ENCODE measurements at places on chromosomes 11 and 22.
A peak's percentile ranks its signal among the peaks of the same experiment; 100 is the strongest.

DNA sequence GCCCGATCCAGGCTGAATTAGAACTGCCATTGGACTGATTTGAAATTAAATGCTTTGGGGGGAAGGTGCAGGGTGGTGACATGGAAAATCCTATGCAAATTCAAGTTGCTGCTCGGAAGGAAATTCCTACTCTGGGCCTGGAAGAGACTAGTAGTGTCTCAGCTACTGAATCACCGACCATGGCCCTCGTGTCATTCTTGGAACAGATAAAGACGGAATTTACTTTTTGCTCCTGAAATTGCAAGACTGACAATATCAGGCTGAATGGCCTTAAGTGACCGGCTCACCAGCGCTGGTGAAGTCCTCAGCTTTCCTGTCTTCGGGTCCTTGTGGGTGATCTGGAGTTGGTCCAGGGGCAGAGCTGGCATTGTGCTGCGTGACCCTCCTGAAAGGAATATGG, 6.1 kb downstream of the ASCC2 start:
- no peak for DNase-seq

DNA sequence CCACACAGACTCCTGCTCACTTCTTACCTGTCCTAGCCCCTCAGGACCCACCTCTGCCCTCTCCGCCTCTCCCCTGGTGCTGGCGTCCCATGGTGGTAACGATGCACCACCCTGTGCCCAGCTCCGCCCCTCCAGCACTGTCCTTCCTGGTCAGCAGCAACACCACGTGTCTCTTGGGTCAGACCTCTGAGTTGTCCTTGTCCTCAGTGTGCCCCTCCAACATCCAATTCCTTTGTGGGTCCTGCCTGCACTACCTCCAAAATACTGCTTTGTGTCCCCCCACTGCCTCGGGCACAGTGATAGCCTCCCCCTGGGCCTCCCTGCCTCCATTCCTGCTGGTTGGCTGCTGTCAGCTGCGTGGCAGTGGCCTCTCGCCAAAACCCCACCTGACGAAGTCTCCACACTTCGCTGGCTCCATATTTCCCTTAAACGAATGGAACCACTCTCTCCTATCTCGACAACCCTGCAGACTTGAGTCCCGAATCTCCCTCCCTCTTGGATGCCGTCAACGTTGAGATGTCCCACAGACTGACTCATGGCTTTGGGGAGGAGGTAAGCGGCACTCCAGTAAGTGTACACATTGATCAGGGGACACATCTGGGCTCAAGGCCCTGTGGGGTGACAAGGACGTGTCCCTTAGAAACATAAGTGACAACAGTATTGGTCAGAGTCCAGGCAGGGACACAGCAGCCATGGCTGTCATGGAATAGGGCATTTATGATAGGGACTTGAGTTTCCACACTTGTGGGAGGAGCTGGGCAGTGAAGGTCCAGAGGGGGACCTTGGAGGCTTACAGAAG, 42.8 kb downstream of the SHISAL1 start:
- no peak for DNase-seq

GRCh38 chr22:32957200-32957803, 100.9 kb downstream of the SYN3 start:
- no peak for DNase-seq

DNA sequence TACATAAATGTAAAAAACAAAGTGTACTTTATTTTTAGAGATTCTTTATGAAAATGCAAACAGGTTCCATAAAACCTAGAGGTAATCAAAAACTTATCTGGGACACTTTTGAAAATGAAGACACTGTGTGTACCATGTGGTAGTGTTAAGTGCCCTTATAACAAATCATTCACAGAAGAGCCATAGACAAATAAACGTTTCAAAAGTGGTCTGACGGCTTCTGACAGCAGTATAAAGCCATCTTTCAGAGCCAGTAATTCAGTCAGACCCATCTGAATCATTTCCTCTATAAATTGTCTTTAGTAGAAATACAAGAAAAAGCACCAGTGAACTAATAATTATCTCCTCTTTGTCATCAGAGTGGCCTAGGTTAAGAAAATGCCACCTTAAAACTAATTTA, 100.0 kb downstream of the PAX6 start:
- DNase-seq = peak; percentile 10

- no peak for DNase-seq
These were observed 3.3 kb upstream of the JAML start for GRCh38 chr11:118227865-118228785.

- no peak for DNase-seq
These were observed 922.1 kb downstream of the OPCML start for GRCh38 chr11:132610216-132610615.

- DNase-seq = no peak
These were observed 305.5 kb upstream of the ISX start for GRCh38 chr22:34760276-34761008.

GRCh38 chr11:2445746-2446551, 1.1 kb downstream of the KCNQ1 start:
- no peak for DNase-seq

DNA sequence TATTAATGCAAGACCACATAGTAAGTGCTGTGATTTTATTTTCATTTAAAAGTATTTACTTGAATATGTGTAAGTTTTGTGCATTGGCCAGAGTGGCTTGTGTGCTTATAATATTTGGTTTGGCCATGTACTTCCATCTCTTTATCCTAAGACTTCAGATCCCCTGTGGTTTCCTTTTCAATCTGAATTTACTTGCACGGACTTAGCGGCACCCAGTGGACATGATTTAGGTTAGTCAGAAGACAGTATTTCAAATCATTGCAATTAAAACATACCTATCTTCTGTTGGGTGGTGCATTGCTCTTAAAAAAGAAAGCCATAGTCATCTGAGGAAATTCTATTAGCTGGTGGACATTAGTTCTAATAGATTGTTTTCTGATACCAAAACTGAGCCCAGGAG, 30.7 kb downstream of the PIWIL4 start:
- DNase-seq = no peak

DNA sequence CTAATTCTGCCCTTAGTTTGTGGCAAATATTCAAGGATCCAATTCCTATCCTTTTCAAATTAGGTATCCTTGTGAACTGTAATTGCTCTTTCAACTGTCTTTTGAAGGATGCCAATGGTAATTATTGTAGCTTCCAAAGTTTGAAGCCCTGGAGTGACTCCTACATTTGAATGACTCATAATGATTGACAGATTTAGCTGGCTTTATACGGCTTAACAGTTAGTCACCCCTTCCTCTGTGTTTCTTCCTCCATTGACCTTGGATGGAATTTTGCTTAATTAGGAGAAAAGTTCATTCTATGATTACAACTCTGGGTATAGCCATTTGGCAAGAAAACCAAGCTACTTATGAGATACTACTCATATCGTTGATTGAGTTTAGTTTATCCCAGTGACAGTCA, 639.3 kb upstream of the KIRREL3 start:
- DNase-seq = no peak

GRCh38 chr22:39178206-39179111, 26.0 kb upstream of the CBX7 start:
- DNase-seq = no peak

DNA sequence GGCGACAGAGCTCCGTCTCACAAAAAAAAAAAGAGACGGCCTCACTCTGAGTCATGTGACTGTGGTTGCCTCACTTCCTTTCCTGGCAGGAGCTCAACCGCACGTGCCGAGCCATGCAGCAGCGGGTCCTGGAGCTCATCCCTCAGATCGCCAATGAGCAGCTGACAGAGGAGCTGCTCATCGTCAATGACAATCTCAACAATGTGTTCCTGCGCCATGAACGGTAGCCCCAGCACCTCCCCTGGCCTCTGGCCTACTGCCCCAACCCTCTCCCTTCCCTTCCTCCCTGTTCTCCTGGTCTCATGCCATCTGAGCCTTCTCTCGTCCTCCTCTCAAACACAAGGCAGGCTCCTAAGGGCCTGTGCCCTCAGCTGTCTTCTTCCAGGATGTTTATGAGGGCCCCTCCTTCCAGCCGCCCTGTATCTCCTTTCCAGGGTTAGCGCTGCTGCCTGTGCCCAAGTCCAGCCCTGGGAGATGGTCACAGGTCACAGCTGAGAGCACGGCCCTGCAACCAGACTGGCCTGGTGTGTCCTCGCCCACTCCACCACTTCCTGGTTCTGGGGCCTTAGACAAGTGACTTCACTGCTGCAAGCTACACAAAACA, 30.7 kb downstream of the TOM1 start:
- DNase-seq = no peak

- peak; percentile 43 for DNase-seq
These were observed 605 bp upstream of the COPB1 start for GRCh38 chr11:14500181-14500651.
